Pons (tissue), 1 donor: ENCODE measurements at places on chromosomes 6 and 20.

GRCh38 chr6:152566103-152566875 is 70.9 kb downstream of the SYNE1 start:
- peak; percentile 17 for DNase-seq

DNA sequence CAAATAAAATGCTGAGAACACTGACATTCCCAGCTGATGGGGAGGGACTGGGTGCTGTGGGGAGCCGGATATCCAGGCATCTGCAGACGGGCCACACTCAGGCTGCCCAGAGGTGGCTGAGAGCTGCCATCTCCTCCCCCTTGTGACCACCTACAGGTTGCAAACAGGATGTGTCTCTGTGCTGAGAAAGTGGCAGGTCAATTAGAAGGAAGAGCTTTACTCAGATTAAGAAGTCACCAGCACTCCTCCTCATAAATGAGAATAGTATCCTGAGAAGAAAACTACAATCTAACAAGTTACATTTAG is 63.0 kb downstream of the HUS1B start:
- DNase-seq: no peak

DNA sequence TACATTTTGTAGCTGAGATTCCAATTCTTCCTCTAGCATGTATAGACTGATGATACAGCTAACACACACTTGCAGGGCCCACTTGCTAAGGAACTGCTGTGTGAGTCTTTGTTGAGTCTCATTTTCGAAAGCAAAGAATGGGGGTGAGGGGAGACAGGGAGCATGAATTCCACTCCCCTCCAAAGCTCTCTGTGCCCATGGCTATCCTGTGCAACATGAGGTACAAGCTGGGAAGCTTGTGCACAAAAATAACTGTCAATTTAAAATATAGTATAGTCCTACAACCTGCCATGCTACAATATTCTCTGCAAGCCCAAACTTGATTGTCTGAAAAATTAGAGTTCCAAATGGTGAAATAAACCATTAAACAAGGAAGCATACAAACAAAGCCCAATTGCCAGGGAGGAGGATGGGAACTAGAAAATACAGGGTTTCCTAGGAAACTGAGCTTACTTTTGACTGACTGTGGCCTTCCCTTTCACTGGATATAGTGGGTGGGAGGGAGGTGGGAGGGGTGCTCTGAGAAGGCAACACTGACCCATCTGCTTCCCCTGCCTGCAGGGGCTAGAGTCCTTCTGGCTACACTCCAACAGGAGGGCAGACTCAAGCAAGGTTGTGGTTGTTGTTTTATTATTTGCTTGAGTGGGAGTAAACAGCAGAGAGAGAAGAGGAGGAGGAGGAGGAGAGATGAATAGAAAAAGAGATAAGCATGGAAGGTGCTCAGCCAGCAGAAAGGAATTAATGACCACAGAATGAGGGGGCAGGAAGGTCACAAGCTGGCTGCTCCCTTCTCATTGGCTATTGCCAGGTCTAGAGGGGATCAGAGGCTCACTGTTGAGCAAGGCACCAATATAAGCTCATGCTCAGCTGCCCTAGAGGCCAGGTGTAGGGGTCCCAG is 84.6 kb downstream of the FYN start:
- DNase-seq: no peak

DNA sequence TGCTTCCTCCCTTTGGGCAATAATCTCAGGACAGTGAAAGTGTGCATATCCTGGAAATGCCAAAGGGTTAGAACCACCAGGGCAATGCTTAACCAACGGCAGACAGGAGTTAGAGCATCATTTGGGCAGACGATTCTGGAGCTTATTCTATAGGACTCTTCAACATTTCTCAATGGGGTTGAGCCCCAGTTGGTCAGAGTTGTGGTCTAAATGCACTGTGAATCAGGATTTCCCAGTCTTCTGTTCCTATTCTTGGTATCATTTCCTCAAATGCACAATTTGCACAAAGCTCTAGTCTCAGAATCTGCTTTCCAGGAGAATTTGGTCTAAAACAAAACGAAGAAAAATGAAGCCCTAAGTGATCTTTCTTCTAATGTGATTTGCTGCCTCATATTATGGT is 389.6 kb upstream of the JAG1 start:
- peak; percentile 46 for DNase-seq

GRCh38 chr6:14927398-14927797 is 318.5 kb upstream of the JARID2 start:
- no peak for DNase-seq

GRCh38 chr20:53625311-53626129 is 31.9 kb upstream of the ZNF217 start:
- DNase-seq: no peak

GRCh38 chr20:3093861-3094361 is 9.4 kb upstream of the AVP start:
- no peak for DNase-seq

DNA sequence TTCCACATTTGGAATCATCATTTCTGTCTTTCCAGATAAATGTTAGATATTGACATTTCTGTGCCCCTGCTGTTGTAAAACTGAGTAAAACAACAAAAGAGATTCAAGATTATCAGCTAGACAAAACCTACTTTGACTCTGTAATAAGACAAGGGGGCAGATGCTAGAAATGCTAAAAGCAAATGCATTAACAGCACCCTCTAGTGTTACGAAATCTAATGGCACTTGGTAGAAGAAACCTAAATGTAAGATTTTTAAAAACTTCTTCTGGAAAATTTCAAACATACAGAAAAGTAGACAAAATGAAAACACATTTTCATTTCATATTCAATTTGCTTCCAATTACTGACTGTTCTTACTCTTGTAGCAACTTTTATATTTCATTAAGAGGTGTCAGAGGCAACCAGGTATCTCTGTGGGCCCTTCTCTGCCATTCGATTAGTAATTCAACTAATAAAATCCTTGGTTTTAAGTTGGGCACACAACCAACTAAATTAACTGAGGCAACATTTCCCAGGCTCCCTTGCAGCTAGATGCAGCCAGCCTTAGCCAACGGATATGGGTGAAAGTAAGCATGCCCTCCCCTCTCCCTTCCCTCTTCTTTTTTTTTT is 45.0 kb downstream of the SLC23A2 start:
- peak; percentile 87 for DNase-seq

- DNase-seq: no peak
These were observed 7.6 kb upstream of the SLC17A4 start for GRCh38 chr6:25746968-25747367.

GRCh38 chr6:130749402-130749801 is 77.8 kb upstream of the SMLR1 start:
- no peak for DNase-seq

DNA sequence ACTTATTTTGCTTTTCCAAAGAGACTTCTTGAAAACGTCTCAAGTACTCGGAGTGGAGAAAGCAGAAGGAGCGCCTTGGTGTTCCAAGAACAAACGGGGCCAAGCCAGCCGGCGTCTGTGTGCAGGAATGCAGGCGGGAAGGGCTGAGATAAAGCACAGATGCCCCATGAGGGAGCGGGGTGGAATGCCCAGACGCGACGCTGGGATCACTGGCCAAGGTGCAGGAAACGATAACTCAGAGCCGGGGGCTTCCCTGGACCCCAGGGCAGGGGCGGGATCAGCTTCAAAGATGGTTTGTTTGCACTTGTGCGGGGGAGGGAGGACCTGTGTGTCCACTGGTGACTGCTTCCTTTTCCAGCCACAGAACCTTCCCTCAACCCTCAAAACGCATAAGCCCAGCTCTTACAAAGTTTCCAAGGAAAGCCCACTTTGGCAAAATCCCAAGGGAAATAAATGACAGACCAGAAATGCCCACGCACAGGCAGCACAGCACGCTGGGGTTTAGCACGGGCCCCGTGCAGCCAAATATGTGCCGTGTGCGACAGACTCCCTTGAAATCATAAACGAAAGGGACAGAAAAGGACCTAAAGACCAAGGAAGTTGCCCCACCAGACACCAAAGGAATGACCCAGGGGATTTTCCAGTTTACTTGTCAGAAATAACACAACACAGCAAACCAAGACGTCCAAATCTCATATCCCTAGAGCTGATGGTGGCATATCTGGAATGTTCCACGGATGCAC is 113.9 kb downstream of the NFATC2 start:
- DNase-seq: no peak

DNA sequence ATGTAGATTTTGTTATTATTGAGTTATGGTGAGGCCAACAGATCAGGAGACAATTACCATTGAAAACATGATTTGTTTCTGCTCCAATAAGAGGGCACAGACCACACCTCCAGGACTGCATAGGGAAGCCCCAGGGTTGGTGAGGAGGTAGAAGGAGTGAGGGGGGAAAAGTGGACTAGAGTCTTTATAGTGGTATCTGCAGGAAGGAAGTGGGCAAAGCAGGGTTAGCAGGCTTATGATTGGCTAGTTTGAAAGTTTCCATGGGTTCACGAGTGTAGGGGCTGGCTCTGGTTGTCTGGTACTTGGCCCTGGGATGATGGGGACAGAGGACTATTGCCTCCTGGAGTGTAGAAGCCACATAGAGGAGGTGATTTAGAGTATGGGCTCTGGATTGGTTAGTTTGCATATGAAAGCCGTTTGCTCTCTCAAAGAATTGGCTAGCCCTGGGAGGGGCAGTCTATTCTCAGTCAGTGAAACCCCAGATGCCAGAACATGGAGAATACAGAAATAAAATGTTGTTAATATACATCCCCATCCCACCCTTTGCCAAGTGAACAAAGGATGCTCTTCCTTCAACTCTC is 156.6 kb downstream of the KLHL32 start:
- no peak for DNase-seq

DNA sequence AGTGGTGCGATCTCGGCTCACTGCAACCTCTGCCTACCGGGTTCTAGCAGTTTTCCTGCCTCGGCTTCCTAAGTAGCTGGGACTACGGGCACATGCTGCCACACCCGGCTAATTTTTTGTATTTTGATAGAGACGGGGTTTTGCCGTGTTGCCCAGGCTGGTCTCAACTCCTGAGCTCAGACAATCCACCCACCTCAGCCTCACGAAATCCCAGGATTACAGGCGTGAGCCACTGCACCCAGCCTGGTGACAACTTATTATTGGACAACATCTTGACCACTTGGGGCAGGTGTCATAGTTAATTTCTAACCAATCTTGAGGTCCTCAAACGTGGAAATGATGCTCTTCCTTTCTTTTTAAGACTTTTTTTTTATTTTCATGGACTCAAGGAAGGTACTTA is 303.6 kb downstream of the CLIC5 start:
- DNase-seq: no peak

GRCh38 chr6:159700970-159701369 is 7.9 kb upstream of the SOD2 start:
- no peak for DNase-seq

- peak; percentile 56 for DNase-seq
These were observed 29.4 kb downstream of the TRAF3IP2 start for GRCh38 chr6:111576291-111576690.

- no peak for DNase-seq
These were observed 8.4 kb downstream of the PSMA7 start for GRCh38 chr20:62134735-62135231.

DNA sequence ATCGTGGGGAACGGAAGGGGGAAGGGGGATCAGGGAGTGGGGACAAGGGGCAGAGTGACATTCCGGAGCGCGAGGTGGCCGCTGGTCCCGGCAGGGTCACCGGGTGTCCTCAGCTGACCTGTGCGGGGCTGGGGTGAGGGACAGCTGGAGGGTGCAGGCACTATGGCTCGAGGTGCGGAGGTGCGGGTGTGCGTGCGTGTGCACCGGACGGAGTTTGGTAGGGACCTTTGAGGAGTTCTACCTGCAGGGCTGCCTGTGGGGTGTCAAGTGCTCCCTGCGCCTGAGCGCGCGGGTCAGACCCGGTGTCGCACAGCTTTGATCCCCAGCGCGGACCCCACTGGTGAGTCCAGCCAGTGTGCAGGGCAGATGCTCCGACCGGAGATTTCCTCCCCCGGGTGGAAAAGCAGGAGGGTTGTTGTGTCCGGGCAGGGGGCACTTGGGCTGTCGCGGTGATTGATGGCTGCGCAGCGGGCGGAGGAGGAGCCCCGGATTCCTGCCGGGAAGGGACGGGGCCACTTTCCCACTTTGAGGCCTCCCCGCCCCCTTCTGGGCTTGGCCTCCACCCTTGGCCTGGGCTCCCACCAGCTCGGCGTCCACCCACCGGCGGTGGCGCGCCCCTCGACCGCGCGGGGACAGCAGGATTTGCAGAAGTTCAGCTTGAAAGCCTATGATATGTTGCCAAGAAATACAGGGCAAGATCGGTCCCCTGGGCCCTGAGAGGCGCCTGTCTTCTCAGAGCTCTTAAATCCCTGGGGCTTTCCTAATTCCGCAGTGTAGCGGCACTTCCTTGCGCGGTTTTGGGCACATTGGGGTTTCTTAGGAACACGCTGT is 658 bp downstream of the RIN2 start:
- DNase-seq: peak; percentile 41

DNA sequence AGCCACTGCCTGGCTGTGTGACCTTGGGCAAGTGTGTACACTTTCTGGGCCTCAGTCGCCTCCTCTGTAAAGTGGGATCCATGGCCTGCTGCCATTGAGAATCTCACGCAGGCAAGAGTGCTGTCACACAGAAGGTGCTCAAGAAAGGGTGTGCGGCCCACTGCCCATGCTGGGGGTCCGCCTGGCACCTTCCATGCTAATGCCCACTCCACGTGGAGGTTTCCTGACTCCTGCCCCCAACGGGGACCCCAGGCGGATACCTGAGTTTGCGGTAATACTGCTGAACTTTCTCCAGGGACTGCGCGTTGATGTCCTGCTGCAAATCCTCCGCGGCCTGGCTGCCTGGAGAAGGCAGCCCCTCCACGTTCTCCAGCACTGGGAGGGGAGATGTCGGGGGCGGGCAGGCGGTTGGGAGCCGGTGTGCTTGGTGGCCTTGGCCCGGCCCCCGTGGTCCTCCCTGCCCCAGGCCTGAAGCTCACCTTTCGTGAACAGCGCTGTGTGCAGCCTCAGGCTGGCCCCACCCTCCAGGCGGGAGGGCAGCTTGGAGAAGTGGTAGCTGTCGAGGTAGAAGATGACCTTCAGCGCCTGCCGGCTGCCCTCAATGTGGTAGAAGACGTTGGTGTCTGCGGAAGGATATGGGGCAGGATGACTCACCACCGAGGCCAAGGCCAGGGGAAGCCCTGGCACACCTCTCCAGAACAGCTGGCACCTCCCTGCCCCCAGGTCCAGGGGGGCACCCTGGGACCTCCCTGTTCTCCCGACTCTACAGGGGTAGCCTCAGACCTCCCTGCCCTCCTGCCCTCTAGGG is 195.6 kb downstream of the PREX1 start:
- DNase-seq: no peak

- no peak for DNase-seq
These were observed 193.9 kb downstream of the MMUT start for GRCh38 chr6:49269190-49269589.

- no peak for DNase-seq
These were observed 71.9 kb upstream of the SLC35B3 start for GRCh38 chr6:8507286-8507685.

- DNase-seq: no peak
These were observed 70.6 kb upstream of the DST start for GRCh38 chr6:56713254-56713672.

GRCh38 chr6:158472447-158472846 is 87.4 kb upstream of the TMEM181 start:
- DNase-seq: no peak

- no peak for DNase-seq
These were observed 40.7 kb downstream of the YTHDF1 start for GRCh38 chr20:63175038-63175895.

- no peak for DNase-seq
These were observed 8.0 kb upstream of the LRRC1 start for GRCh38 chr6:53786832-53787231.

GRCh38 chr6:139764498-139764986 is 390.1 kb upstream of the CITED2 start:
- DNase-seq: peak; percentile 82
